ENCODE measurements at places on chromosomes 2 and 18. TPM values are rescaled to one million over a fixed set of nuclear protein-coding genes. Genes with fewer than 3 reads are reported as not detected.
A peak's percentile ranks its signal among the peaks of the same experiment; 100 is the strongest.

GRCh38 chr2:241811201-241811951, 2.4 kb downstream of the NEU4 start:
- DNase-seq = peak; percentile 16

Gene SPDYA
- total RNA-seq = not detected

Gene SDC1
- 57.5 TPM for total RNA-seq

- DNase-seq = no peak
Observed at GRCh38 chr18:45997700-45998151, 30.6 kb upstream of the EPG5 start.

DNA sequence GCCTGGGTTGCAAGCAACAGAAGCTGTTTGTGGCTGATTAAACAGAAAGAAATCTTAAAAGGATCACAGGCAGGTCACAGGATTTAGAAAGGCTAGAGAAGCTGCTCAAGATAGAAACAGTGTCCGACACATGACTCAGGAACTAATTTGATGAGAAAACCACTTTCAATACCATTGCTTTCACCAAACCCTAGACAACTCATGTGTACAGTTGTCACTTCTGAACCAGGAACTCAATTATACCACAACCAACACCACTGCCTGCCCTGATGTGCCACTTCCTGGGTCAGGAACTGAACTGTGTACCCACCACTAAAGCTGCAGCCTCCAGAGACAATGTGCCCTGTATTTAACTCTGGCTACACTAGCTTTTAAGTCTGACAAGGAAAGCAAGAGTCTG, 56.0 kb downstream of the TMEM247 start:
- DNase-seq = no peak

GRCh38 chr18:32509111-32509510, 38.4 kb upstream of the GAREM1 start:
- no peak for DNase-seq

Gene SLC8A1
- total RNA-seq = 12.3 TPM

Gene GAL3ST2
- not detected for total RNA-seq

DNA sequence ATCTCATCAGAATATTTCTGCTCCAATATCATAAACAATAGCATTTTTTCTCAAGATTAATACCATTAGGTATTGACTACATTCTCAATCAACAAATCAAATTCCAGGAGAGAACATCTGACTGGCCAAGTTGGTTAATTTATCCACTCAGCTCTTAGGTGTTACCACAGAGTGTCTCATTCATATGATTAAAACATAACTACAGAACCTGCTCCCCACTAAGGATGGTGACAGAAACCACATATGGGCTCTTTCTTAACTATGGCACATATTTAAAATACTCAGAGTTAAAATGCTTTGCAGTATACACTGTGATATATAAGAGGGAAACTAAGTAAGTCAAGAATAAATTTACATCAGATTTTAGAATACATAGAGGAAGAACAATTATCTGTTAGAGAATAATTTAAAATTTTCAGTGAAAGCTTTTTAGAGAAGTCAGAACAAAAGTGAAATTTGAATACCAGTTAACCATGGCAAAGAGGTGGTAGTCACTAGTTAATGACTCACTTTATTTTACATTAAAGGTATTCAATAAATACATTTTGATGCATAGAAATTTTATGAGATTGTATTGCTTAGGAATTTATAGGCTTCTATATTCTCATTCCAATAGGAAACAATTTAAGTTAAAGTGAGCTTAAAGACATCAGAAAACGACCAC, 1120.8 kb upstream of the TMEFF2 start:
- no peak for DNase-seq

Gene AMER3
- not detected for total RNA-seq

DNA sequence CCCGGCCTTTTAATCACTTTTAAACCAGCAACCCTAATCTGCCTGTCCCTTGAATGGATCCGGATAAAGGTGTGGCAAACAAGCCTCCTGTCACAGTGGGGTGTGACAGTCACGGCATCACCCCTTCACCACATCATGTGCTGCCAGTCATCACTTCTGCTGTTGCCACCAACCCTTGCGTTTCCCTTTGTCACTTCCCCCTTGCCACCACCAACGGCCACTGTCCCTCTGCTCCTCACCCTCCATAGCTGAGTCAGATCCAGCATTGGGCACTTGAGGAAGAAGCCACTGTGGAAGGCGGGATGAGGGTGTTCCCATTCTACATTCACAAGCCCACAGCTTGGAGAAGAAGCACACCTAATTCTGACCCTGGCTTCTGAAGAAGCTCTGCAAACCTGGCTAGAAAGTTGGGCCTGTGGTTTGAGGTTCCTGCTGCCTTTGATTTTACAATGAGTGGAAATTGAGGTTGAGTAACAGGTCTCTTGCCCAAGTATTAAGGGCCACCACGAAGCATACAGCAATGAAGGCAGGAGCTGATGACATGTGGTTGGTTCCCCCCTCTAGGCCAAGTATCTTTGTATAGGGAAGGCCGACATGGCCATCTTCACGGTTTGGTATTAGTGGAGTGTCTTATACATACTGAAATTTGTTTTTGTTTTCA, 22.9 kb upstream of the DARS1 start:
- peak; percentile 52 for DNase-seq

Gene GALNT13
- total RNA-seq = not detected

- peak; percentile 87 for DNase-seq
Observed at GRCh38 chr2:212686285-212686895, 147.8 kb upstream of the ERBB4 start.

Gene REG3G
- not detected for total RNA-seq

Gene TRIM54
- not detected for total RNA-seq

DNA sequence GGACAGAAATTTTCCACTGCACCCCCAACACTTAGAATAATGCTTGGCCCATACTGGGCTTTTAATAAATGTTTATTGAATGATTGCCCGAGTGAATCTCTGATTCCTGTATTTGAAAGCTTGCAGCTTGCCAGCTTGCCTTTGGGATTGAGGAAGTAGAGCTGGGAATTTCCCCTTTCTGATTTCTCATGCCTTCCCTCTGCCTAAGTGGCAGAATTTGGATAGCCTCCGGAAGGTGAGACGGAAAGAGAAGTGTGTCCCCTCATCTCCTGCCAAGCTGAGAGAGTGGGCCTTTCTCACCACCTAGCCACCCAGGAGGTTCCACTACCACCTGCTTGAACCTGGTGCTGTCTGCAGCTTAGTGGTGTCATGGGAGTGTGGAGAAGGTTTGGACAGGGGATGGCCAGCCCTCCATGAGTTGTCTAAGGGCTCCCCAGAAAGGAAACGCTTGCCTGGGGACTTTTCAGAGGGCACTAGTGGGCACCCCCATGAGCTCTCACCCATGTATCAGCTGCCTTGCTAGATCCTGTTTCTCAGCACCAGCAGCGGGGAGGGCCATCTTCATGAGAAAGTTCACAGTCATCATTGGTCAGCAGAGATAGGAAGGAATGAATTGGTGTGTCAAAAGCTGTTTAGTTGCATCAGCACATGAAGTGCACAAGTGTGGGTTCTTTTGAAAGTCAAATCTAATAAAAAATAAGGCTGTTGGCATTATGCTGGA, 8.6 kb upstream of the NCOA1 start:
- peak; percentile 26 for DNase-seq

DNA sequence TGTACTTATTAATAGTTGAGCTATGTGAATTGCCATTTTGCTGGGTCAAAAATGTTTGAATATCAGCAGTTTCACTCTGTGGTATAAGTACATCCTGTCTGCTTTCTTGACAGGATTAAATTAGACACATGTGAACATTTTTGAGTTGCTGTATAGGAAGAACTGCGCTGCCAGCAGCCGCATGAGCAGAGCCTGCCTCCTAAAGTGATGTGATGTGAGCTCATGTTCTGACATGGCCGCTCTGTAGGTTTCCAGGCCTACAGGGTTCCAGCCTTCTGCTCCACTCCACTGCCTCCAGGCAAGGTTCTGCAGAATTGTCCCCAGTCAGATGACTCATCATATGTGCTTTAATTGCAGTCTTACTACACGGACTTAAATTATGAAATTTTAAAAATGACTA, 119.7 kb upstream of the NFATC1 start:
- no peak for DNase-seq

Gene INHA
- not detected for total RNA-seq

Gene CNNM3
- total RNA-seq = 23.5 TPM

Gene CAPN14
- total RNA-seq = not detected

Gene CDH7
- total RNA-seq = not detected

DNA sequence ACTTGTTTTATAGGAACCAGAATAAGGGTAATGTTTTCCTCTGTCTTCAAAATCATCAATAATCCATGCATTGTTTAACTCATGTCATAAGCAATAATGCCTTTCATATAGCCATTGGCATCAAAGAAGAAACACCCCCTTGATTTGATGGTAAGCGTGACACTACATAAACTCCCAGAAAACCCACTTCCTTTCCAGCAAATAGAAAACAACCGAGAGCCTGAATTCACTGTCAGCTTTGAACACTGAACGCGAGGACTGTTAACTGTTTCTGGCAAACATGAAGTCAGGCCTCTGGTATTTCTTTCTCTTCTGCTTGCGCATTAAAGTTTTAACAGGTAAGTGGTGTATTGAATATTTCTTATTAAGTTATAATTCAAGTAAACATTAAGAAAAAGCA, at the start of gene ICOS:
ICOS (plus strand) TSS at position 229 of the 400 bp plus-strand sequence; CDS start at position 281, 52 bp downstream.
- DNase-seq = peak; percentile 38

DNA sequence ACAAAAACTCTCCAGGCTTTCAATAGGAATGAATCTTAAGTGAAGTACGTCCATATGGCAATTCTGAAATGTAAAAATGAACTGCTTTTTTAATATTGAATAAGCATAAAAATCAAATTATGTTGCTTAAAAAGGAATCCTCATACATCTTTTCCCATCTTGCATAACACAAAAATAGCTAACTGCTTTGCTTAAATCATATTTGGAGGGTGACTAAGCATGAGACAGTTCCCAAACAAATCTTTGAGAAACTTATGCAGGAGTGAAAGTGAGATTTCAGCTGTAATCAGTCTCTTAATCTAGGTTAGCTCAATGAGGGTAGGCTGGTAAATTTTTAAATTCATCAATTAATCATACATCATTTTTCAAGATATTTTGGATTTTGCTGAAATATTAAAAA, 111.5 kb downstream of the MBD5 start:
- no peak for DNase-seq

GRCh38 chr18:79524181-79525078, 128.7 kb downstream of the NFATC1 start:
- DNase-seq = no peak

Gene EFR3B
- total RNA-seq = 1.7 TPM

DNA sequence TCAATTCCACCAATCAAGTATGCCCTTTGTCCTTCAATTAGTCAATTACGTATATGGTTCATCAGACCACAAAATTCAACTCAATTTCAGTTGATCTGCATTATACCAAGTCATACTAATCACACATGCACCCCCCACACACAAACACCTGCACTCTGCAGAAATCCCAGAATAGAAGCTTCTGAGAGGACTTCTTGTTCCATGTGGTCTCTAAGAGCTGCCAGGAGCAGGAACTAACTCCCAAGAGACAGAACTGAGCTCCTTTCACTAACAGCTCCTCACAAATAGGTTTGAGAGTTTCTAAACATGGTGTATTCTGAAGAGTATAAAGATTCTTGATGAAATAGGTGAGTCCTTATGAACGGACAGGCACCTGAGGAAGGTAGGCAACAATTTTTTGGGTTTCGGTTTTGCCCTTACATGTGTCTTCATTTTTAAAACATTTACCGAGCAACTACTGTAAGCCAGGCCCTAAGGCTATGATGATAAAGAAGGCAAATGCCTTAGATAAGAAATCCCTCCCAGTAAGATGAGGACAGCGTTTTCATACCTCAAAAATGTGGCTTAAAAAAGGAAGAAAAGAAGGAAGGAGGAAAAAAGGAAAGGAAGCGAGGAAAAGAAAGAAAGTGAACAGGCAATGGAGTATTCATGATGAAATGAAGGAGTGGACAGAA, 183.1 kb downstream of the PID1 start:
- DNase-seq = no peak

GRCh38 chr18:40437517-40437916, 1517.5 kb upstream of the PIK3C3 start:
- peak; percentile 2 for DNase-seq

- DNase-seq = peak; percentile 54
Observed at GRCh38 chr2:219512524-219513216, 1.6 kb upstream of the ASIC4 start.

GRCh38 chr2:125711075-125711474, 944.9 kb upstream of the GYPC start:
- peak; percentile 24 for DNase-seq

Gene DNPEP
- total RNA-seq = 32.7 TPM

DNA sequence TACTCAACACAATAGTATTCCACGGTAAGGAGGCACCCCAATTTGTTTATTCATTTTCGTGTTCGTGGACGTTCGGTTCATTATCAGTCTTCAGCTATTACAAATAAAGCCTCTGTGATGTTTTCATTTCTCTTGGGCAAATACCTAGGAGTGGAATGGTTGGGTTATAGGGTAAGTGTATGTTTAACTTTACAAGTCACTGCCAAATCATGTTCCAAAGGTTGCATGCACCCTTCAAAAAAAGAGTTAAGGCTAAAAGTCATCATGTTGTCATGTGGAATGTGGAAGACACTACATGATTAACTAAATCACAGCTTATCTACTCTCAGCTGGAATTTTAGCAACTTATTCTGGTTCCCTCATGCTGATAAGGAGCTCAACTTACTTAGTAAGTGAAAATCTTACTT, 15.8 kb downstream of the INO80C start:
- DNase-seq = peak; percentile 58

Gene TUBA3E
- not detected for total RNA-seq

GRCh38 chr2:174759381-174760065, 4.7 kb downstream of the CHRNA1 start:
- DNase-seq = no peak

DNA sequence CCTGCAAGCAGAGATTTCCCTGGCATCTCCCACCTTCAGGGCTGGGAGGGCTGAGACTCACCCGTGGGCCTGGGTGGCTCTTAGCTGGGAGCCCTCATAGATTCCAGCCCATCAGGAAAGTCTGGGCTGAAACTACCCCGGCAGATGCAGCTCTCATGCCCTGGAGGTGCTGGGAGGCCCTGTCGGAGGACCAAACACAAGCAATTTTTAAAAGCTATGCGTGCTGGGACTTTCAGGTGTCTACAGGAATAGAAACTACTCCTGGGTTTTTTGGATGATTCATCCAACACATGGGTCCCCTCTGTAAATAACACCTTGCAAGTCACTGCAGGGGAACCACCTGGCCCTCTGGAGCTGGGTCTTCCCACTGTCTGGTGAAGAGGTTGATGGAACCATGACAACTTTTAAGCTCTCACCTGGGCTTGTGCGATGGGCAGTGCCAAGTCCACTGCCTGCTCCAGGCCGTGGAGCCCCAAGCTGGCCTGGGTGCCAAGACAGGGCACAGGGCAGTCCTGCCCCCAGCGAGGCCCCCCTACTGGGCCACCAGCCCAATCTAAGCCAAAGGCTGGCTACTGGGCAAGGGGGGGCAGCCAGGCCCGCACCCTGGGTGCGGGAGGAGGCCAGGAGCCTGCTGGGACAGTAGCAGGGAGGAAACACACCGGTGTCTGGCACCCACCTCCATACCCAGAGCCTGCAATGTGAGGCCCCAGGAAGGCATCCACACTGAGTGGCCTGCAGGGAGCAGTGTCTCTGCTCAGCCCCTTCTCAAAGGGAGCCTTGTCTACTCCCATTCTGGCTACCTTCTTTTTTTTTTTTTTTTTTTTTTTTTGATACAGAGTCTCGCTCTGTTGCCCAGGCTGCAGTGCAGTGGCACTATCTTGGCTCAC, 1.1 kb upstream of the GPR55 start:
- peak; percentile 11 for DNase-seq

Measured in stomach (tissue), 19 donors.